ENCODE measurements at places on chromosomes 1 and 21.

GRCh38 chr1:100443811-100444571 lies 91.7 kb downstream of the CDC14A start:
- DNase-seq = no peak

DNA sequence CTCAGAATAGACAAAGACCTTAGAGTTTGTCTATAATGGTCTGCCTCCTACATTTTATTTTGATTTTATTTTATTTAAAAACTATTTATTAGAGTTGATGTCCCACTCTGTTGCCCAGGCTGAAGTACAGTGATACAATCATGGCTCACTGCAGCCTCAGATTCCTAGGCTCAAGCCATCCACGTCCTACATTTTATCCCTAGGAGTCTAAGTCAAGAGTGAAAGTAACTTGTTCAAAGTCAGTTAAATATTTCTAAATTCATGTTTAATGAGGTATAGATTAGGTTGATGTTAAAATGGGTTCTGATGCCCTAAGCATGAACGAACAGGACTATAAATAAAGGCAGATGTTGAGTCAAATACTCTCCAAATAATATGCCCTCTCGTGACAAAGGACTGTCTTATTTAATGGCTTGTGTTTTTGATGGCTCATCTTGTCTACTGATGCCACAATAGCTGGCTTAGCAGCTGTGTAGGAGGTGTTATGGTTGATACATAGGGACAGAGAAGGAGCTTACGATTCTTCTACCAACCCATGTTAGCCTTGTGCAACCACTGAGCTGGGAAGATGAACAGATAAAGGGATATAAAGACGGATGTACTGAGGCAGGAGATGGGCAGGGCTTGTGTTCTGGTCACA lies 66.0 kb upstream of the CR1L start:
- DNase-seq = no peak

DNA sequence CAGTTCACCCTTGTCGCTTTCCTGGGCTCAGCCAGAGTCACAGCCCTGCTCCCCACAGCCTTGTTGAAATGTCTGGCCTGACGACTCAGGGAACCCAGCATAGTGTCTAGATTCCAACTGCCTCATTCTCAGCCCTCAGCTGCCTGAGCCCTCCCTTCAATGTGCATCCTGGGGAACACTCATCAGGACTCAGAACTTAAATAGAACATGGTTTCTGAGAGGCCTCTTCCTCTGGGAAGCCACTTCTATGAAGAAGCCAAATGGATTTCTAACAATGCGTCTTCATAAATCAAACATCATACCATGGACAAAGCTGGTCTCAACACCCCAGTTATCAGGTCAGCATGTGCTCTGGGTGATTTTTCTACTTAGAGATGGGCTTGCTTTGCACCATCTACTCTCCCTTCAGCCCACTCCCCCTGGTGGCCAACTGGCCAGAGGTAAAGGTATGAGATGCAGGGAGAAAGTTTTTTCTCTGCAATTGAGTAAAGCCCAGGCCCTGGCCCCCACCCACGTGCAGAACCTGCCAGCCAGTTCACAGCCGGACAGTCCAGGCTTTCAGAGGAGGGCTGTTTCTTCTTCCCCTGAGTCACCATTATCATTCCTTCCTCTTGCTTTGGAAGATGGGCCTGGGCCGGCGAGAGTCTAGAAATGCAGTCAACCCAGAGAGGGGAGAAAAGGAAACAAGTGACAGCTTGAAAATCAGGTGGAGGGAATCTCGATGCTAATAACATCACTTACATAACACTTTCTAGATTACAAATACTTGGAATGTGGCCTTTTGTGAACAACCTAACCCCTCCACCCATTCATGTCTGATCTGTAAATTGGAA lies 32.1 kb downstream of the CD244 start:
- peak; percentile 22 for DNase-seq

- DNase-seq = no peak
Measured at GRCh38 chr1:21955501-21956281, 18.6 kb upstream of the HSPG2 start.

- no peak for DNase-seq
Measured at GRCh38 chr1:13583595-13583965, at the start of gene PDPN. Gene PDPN (plus strand): TSS chr1:13583832. CDS start chr1:13584034, 202 bp downstream.

GRCh38 chr1:227808566-227808965 lies 6.9 kb upstream of the PRSS38 start:
- DNase-seq = no peak

DNA sequence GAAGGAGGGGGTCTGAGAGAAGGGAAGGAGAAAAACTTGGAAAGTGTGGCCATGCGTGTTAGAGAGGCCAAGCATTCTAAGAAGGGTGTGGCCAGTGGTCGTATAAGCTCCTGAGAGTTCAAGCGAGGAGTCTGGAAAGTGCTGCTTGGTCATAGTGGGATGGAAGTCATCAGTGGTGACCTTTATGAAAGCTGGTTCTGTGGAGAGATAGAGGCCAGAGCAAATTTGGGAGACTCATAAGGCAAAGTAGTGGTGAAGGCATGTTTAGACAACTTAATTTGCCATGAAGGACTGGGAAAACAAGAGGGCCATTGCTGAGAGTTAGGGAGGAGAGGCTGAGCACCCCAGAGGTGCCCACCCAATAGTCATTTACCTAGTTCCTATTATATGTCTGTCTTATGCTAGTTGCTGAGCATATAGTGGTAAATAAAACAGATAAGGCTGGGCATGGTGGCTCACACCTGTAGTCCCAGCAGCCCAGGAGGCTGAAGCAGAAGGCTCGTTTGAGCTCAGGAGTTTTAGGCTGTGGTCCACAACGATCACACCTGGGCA lies 1.9 kb downstream of the KLF17 start:
- no peak for DNase-seq

DNA sequence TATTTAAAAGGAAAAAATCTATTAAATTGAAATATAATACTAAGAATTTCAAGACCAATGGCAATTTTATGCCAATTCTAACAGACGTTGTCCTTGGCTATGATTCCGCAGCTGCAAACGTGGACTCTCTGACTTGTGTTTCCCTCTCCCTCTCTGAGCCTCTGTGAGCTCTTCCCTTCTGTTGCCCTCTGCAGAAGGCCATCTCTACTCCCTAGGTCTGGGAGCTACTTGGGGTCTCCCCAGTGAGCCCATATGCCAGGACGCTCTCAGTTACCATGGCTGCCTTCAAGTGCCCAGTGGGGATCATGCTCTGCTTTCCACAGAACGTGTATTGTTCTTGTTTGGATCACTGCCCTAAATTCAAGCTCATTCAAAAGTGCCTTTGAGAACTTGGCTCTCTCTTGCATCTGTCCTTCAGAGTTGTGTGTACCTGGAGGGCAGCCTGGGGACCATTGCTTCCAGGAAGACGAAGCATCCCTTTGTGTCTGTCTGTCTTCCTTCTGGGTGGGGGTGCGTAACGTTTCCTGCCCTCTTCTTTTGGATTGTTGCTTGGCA lies 97.5 kb upstream of the TSPAN2 start:
- DNase-seq = no peak

- DNase-seq = no peak
Measured at GRCh38 chr1:224170748-224171478, 12.1 kb upstream of the DEGS1 start.

- DNase-seq = no peak
Measured at GRCh38 chr21:42056468-42056867, 14.6 kb upstream of the UMODL1 start.

- DNase-seq = no peak
Measured at GRCh38 chr1:6260961-6261614, at the start of gene GPR153. Gene GPR153 (minus strand): TSS chr1:6261098. CDS start chr1:6254905, 6,193 bp downstream.

DNA sequence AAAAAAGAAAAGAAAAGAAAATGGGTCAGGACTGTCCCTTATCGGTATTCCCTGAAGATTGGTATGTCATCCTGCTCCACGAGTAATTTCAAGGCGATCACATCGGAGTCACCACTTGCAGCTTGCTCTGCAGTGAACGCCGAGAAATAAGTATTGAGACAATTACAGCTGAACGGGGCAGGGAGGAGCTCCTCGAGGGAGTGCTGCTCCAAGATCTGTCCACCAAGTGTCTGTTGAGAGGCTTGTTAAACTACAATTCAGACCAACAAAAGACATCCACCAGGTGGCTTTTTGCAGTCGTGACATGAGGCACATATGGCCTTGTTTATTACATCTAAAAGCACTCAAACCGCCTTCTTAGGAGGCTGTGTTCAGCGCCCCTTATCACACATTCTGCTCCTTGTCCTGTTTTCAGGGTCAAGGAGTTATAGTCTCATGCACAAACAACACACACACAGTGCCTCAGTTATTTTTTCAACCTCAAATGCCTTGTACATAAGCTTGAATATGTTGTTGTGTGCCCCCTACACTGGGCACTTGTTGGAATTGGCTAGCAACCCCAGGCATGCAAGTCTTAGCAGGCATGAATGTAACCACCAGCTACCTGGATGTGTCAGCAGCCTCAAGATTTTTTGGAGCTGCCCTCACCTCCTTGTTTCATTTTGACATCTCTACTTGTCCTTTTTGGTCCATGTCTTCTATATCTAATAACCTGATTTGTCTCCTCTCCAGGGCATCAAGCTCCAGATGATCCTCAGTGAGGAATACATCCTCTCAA lies 13.0 kb upstream of the CD48 start:
- no peak for DNase-seq

DNA sequence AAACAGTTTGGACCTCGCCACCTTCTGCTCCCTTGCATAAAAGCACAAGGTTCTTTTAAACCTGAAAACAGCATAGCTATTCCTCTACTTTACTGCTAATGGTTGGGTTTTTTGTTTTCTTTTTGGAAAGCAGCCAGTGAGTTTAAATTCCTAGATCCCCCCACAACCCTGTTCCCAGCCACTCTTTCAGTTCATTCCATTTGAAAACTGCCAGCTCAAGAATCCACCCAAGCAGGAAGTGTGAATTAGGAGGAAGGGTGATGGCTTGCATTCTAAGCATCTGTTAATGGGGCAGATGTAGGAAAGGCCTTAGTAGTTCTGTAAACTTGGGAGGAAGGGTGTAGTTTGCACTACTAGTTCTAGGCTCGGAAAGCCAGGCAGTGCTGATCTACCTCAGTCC lies 172.9 kb upstream of the HOOK1 start:
- no peak for DNase-seq

GRCh38 chr21:26194811-26195251 lies 24.3 kb upstream of the APP start:
- DNase-seq = no peak

- DNase-seq = no peak
Measured at GRCh38 chr21:17422931-17423330, 89.9 kb upstream of the CXADR start.

- DNase-seq = no peak
Measured at GRCh38 chr1:92749024-92749634, 35.8 kb downstream of the EVI5 start.

DNA sequence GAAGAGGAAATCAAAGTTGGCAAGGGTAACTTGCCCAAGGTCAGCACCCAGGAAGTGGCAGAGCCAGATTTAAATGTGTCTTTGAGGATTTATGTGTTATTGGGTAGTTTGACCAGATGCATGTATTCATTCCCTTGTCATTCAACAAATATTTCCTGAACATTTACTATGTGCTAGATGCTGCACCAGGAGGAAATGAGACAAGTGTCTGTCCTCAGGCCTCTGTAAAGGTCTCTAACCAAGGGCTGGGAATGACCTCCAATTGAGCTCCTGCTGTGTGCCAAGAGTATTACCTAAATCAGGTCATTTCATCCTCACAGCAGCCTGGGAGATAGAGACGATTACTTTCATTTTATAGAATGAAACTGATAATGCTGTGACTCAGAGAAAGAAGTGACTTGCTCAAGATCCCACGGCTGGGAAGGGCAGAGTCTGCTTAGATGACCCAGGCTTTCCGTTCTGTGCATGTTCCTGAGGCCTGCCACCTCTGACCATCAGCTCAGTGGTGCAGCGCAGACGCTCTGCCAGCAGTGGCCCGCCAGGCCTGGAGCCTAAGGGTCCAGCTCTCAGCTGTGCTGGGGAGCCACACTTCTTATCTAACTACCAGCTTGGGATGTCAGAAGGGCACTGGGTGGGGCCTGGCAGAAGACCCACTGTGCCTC lies 3.5 kb upstream of the TTC22 start:
- no peak for DNase-seq

DNA sequence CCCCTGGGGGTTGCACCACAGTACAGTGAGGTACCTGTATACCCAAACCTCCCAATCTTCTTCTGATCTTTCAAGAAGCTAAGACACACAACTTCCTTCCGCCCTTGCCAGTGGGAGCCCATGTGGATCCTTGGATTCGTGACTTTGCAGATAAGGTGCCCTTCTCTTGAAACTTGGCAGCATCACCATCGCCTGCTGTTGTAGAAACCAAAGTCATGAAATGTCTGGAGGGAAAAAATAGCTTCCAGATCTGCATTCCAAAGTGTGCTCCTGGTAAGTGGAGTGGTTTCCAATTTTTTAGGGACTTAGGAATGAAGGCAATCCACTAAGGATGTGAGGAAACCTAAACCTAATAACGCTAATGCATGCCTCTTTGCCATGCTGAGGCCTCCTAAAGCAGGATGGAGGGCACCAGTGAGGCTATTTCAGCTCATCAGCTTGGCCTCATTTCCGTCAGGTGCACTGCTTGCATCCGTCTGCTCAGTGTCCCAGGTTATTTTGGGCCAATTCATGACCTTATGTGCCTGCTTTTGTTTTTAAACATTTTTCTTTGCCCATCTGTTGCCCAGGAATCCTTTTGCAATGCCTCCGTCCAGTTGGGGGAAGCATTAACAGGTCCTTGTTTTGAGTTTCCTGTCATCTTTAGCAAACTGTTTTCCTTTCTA lies 8.2 kb upstream of the EFHD2 start:
- no peak for DNase-seq

- no peak for DNase-seq
Measured at GRCh38 chr1:18962121-18962721, 5.7 kb upstream of the IFFO2 start.

DNA sequence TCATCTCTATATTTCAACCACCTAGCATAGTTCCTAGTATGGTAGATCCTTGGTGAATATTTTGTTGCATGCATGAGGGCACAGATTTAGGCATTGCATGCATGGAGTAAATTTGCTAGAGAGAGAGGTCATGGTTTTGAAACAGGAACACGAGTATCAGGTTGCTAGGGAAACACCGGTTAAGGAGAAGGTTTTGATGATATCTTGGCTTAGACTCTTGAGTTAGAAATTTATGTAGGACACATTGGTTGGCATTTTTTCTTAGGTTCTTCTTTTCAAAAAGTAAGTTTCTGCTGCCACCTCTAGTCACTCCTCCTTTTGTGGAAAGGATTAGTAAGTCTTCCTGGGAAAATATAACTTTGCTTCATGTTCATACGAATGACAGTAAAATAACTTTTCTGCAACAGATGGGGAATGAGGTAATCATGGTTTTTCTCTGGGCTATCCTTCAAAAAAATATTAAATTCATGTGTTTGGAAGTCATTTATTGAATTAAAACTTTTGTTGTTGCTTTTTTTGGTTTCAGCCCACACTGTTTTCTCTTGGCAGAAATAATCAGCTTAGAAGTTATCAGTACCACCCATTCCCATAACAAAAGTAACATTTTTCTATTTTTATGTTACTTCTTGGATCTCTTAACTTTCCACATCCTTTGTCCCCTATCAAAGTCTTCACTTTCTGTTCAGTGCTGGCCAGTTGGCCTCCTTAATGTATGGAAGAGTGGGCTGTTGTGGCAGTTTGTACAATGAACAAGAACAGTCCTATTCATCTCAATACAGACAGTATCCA lies 97.3 kb downstream of the PLA2G4A start:
- DNase-seq = no peak

GRCh38 chr1:203772836-203773235 lies 7.9 kb downstream of the LAX1 start:
- no peak for DNase-seq

GRCh38 chr1:99139876-99140275 lies 124.4 kb upstream of the PLPPR4 start:
- no peak for DNase-seq

- DNase-seq = no peak
Measured at GRCh38 chr1:222233444-222234158, 314.3 kb downstream of the HHIPL2 start.
